ENCODE measurements at places on chromosomes 11 and 22.

DNA sequence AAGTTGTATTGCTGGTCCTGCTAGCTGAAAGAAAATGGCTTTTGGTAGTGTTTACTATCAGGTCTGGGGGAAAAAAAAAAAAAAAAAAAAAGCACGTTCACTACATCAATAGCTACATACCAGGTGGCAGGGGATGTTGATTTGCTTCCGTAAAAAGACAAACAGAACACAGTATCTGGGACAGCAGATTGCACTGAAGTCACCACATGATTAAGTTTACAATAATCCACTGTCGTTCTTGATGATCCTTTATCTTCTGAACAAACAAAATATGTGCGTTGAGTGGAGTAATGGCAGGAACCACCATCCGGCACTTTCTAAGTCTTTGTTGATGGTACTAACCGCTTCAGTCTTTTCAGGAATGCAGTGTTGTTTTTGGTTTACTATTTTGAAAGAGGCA, 48.7 kb downstream of the DDX6 start:
- no peak for DNase-seq

DNA sequence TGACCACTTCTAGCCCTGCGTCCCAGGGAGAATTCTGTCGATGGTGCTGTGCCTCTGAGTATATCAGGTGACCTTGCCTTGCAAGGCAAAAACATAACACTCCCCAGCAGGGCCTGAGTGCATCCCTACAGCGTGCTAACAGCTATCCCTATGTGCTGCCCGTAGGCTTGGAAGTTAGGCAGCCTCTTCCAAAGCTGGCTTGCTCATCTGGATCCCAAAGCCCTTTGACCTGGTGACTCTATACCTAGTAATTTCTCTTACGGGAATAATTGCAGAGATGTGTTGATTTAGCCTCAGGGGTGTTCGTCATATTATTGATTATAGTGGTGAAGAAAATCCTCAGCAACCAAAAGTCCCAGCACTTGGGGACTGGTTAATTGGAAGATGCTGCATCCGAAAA, 32.6 kb upstream of the CRYBB3 start:
- DNase-seq: no peak

DNA sequence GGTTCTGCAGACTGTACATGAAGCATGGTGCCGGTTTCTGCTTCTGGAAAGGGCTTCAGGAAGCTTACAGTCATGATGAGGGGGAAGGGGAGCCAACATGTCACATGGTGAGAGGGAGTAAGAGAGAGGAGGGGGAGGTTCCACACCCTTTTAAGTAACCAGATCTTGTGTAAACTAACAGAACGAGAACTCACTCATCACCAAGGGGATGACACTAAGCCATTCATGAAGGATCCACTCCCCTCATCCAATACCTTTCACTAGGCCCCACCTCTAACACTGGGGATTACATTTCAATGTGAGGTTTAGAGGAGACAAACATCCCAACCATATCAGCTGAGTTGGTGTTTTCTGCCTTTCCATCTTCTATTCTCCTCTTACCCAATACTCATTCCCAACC, 83.5 kb downstream of the BDNF start:
- DNase-seq: no peak

DNA sequence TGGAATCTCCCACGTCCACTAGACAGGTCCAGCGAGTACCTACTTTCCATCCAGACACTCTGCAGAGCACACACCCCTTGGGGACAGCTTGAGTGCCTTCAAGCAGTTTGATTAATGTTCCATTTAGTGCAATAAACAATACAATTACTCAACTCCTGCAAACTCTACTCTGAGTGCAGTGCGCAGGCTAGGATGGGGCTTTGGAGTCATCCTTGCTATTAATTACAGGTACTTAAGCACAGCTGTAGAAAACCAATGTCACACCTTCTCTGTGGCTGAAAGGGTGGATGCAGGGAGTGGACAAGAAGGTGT, 82.6 kb downstream of the MN1 start:
- no peak for DNase-seq

GRCh38 chr22:30250039-30250565, 3.5 kb upstream of the LIF start:
- no peak for DNase-seq
